Activated naive CD8-positive, alpha-beta T cell treated with anti-CD3 and anti-CD28 coated beads, Interleukin-2, amount 50 U/mL, for 16 hours (primary cell): ENCODE measurements at places on chromosomes 16 and 17.

GRCh38 chr17:69539781-69540319 is 125.4 kb downstream of the MAP2K6 start:
- DNase-seq = no peak

DNA sequence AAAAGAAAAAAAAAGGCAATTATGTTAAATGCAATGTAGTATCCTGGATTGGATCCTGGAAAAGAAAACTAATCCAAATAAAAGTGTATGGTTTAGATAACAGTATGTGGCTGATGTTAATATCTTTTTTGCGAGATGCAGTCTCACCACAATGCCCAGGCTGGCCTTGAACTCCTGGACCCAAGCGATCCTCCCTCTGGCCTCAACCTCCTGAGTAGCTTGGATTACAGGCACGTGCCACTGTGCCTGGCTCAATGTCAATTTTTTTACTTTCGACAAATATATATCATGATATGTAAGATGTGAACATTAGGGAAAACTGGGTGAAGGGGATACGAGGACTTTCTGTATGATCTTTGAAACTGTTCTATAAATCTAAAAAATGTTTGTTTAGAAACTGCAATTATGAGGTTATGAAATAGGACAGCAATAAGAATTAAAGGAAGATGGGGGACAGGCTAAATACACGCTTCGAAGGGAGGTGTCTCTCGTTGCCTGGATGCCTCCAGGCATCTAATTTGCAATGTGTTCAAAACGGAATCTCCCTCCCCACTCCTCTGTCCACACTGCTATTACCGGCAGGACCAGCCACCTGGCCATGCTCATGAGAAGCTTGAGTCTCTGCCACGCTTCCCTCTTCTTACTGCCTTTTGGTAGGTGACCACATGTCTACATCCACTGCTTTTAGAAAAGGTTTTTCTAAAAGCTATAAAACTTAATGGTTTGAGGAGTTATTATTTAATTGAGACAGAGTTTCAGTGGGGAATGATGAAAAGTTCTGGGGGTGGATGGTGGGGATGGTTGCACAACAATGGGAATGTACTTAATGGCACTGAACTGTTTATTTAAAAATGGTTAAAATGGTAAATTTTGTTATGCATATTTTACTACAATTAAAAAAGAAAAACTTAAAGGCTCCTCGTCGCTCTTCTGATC is 15.2 kb downstream of the UBE2O start:
- DNase-seq = no peak

DNA sequence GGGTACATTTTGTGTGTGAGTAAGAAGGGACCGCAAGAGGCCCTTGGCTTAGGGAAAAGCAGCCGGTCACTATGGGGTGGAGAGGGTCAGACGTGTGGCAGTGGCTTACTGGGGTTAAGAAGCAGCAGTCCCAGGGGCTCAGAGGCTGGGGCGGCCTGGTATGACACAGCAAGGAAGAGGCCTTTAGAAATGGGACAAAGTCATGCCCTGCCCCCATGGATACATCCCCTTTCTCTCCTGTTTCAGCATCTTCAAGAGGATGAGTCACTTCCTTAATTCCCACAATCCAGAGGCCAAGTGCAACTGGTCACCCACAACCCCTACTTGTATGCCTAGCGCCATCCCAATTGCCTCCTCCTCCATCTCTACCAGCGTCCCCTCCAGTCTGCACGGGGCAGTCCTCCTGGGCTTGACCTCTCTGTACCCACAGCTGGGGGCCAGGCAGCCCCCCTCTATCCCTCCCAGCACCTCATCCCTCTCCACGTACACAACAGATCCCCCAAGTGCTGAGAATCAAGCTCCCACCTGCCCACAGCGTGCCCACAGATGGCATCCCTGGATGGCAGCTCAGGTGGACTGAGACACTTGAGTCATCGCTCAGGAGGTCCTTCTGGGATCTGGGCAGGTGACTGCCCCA is 6.9 kb upstream of the EFTUD2 start:
- DNase-seq = no peak

DNA sequence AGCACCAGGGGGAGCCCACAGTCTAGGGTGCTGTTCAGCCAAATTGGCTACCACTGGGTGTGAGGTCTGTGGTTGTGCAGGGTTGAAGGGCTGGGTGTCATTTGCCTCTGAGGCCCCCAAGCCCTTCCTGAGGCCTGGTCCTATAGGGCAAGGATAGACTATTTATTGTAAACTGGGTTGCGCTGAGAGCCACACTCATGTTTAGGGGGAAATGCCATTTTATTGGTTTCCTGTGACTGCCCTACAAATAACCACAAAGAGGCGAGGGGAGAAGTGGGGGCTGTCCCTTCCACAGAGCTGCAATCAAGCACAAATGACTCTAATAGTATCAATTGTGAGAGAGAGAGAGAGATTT is 3.6 kb upstream of the ZCCHC14 start:
- DNase-seq = no peak

DNA sequence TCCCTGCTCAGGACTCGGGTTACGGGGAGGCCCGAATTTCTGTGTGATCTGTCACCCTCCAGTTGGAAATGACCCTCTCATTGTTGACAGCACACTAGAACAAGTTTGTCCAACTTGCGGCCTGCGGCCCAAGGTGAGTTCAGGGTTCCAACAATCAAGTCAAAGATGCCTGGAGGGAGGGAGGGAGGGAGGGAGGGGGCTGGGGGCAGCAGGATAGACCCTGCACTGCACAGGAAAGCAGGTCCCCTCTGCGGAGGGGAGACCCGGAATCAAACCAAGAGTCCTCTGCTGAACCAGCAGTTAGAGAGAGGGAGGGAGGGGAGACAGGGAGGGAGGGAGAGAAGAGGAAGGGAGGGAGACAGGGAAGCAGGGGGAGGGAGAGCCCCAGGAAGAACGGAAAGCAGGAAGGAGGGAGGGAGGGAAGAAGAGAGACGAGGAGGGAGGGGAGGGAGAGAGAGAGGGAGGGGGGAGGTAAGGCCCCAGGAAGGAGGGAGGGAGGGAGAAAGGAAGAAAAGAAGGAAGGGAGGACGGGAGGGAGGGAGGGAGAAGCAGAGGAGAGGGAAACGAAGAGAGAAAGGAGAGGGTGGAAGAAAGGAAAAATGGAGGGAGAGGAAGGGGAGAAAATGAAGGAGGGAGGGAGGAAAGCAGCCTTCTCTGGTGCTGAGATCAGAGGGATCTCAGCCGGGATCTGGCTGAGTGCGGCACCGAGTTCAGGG is 96.7 kb upstream of the CDH5 start:
- no peak for DNase-seq

GRCh38 chr17:2089021-2089422 is 34.1 kb downstream of the HIC1 start:
- DNase-seq = no peak

GRCh38 chr16:9594946-9595345 is 503.5 kb downstream of the HAPSTR1 start:
- DNase-seq = no peak

GRCh38 chr17:1608676-1609075 is 20.0 kb downstream of the SLC43A2 start:
- no peak for DNase-seq

DNA sequence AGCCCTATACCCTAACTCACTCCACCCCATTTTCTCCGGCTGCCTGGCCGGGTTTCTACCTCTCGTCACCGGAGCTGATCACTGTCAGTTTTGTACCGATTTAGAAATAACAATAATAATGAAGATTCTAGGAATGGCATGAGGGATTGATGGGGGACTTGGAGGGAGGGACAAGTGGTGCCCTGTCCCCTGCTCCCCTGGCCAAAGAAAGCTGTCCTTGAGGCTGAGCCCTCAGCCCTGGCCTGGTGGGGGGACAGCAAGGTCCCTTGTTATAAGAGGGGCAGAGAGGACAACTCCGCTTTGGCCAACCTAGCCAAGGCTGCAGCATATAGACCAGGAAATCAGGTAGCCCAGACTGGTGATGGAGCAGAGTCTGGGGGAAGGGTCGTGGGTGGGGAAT is 10.5 kb downstream of the GAS2L2 start:
- DNase-seq = no peak

DNA sequence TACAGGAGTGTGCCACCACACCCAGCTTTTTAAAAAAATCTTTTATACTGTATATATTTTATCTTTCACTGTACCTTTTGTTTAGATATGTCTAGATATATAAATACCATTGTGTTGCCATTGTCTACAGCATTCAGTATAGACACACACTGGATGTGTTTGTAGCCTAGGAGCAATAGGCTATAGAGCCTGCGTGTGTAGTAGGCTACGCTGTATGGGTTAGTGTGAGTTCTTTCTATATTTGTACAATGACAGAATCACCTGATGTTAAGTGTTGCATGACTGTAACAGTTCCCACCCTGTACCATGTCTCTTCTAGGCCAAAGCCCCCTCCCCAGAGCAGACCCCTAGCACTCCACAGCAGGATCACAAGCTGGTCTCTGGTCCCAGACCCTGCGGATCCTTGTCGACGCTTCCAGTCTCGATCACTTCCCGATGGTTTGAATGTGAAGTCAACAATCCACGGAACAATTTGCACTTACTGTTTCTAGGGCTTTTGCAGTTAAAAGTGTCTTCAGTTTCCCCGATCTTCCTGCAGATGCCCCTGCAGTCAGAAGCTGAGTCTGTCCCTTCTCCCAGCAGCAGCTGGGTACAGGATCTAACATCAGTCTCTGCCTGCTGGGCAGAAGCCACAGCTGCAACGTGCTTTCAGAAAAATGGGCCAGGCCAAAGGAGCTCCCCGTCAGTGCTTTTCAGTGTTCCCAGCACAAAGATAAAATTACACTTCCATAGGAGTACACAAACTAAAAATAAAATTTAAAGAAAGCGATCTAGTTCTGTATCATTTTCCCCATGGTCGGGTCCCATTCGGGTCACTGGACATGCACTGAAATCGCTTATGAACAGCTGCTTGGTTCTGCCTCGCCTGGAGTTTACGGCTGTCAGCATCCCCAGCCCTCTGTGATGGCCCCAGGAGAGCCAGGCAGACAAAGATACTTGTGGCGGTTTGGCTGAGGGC is 35.4 kb downstream of the ADAM11 start:
- DNase-seq = no peak

DNA sequence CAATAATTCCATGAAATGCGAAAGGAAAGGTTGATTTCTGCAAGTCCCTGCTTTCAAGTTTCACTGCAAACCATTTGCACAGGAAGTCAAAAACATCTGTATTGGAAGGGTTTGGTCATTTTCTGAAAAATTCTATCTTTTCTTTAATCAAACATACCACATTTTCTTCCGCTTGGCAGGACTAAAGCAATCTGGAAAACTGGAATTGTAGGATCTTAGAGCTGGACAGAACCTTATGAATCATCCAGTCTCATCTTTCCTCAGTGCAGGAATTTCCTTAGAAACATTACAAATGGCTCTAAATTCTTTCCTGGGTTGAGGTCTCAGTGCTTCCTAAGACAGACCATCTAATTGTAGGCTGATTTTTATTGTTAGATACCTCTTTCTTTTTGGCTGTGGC is 111.5 kb upstream of the ELAC2 start:
- no peak for DNase-seq

- no peak for DNase-seq
These were observed 656 bp upstream of the KCTD13 start for GRCh38 chr16:29926711-29927052.

- no peak for DNase-seq
These were observed 39.0 kb downstream of the CCDC182 start for GRCh38 chr17:57705921-57706695.

DNA sequence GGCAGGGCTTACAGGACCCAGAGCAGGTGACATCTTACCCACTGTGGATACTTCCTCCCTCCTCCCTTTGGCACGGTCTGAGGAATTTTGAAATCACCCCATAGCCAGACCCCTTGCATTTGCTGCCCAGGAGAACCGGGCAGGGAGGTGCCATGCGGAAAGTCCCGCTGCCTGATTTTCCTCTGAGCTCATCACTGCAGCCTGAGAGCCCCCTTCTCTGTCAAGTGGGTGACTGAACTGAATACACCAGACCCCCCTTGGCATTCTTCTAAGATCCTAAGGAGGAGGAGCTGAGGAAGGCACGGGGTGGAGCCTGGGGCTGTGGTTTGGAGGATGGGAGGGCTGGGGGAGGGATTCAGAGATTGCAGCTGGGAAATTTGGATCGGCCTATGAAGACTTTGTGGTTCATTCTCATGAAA is 173.4 kb downstream of the RAB11FIP4 start:
- no peak for DNase-seq

DNA sequence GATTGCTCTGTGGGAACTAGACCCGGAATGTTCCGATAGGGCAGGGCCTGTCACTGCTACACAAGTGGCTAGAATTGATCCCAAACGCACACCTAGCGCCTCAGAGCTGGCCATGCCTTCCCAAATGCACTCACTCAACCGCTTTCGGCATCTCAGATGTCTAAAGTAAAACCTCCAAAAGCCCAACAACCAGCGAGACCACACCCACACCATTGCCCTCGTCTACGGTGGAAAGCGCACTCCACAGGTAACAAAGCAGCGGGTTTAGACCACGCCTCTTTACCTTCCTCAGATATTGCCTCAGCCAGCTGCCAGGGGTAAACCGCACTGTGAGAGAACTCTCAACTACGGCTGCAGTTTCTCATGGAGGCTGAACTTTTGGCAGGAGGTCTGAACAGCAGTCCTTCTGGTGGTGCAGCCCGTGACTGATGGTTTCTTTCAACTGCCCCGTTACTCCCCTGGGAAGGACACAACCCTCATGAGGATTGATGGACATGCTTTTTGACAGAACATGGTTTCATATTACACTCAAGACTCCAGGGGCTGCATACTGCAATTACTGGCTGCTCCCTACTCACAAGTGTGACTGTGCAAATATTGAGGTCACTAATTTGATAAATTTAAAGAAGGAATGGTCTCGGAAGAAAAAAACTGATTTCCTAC is 34.5 kb downstream of the USP7 start:
- no peak for DNase-seq

DNA sequence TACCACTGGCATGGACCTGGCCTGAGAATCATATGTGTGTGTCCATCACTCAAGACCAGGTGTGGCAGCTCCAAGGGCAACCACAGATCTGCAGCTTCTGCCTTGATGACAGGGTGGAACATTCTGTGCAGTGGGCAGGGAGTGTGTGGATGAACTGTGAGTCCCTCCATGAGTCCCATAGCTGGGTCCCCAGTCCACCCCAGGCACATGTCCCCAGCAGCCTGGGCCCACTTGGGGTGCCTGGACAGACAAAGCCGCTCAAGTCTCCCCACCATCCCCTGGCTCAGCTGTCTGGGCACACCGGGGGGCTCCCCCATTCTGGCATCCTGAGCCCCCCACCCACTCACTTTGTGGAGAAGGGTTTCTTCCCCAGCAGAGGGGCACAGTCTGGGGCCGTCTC is 4.6 kb upstream of the KRT16 start:
- no peak for DNase-seq

DNA sequence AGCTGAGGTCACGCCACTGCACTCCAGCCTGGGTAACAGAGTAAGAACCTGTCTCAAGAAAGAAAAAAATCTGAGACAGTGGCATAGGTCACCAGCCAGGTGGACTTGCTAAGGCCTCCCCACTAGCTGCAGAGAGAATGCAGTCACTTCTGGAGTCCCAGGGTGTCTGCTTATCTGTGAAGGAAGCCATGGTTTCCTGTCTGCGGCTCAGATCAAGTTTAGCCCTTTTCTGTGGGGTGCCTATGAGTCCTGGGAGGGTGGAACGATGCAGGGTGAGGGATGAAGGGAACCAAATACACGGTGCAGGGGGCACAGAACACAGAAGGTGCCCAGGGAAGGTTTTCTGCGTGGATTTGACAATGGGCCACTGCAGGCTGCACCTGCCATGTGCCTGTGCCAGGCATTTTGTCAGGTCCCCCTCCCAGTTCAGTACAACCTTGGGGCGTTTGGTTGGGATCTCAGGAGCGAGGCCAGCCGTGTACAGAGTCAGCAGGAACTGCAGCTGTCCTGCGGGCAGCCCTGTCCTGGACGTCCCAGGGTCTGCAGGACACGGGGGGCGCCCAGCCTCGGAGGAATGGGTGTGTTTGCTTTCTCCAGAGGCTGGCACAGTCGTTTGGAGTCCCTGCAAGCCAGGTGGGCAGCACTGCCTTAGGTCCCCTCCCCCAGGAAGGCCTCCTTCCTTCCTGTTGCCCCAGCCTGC is 41.8 kb downstream of the RAB11FIP4 start:
- DNase-seq = no peak
